CD4-positive, alpha-beta T cell treated with Interleukin-4 for 1 hour (primary cell): ENCODE measurements at places on chromosomes 4 and X.

DNA sequence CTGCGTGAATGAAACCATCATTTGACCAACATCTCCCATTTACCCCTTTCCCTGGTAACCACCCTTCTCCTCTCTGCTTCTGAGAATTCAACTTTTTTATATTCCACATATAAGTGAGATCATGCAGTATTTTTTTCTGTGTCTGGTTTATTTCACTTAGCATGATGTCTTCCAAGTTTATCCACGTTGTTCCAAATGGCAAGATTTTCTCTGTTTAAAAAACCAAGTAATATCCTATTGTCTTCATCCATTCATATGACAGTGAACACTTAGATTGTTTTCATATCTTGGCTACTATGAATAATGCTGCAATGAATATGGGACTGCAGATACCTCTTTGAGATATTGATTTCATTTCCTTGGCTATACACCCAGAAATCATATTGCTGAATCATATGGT is 362.4 kb upstream of the SLC7A11 start:
- no peak for DNase-seq

- no peak for DNase-seq
Measured at GRCh38 chr4:53529025-53529424, 62.3 kb downstream of the LNX1 start.

DNA sequence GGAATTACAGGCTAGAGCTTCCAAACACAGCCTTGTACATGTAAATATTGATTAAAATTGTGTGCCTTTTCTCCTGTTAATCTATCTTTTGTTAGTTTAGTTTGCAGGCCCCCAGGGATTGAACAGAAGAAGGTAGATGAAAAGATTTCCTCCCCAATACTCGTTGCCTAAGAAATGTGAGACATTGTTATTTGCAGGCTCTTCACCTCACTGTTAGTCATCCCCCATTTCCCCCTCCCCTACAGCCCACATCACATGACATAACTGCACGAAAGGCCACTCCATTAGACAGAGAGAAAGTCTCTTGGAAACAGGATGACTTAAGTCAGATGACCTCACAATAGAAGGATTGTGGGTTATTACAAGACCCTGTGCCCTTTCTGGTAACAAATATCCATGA is 13.3 kb upstream of the MID1 start:
- no peak for DNase-seq

- DNase-seq: no peak
Measured at GRCh38 chr4:101183221-101183620, 164.1 kb downstream of the PPP3CA start.

DNA sequence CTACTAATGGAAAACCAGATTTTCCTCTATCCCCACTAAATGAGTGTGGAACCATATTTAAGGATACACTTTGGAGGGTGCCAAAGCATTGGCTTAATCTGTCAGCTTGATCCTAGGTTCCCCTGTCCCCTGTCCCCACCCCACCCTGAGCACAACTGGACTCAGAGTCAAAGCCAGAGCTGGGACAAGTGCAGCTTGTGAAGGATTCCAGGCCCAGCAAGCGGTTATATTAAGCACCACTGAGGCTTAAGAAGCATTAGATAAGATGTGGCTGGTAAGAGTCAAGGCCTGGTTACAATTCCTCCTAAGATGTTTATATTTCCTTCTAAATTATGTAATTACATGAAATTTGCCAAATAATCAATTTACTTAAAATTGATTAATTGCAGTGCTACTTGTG is 350.0 kb upstream of the GATB start:
- DNase-seq: no peak

DNA sequence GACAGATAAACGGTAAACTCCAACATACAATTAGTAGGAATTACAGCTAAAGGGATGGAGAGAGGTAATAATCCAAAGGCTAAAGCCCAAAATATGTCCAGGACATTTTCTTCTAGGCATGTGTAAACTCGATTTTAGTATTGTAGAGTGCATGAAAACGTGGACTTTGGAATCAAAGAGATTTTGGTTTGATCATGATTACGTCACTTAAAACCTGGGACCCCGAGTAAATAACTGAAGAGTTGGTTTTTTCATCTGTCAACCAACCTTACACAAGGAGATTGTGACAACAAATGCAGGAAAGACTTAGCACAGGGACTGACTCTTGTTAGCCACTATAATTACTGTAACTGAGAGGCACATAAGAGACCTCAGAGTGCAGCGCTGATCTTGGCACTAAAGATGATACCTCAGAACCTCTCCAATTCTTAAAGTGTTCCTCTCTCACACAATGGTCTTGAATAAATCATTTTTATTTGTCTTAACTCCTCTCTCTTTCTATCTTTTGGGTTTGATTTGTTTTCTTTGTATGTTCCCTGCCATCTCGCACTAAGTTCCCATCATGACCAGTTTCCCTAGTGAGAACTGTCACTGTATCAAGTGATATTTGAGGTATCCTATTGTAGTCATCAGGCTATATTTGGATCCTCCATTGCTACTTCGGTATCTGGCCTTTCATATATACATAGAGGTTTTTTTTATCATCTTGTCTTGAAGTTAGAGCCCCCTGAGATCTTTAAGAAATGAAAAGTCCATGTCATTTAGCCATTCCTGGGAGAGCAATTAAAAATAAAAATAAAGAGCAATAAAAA is 32.2 kb upstream of the MSL3 start:
- no peak for DNase-seq

GRCh38 chr4:38131371-38132091 is 171.3 kb downstream of the PTTG2 start:
- peak; percentile 83 for DNase-seq

DNA sequence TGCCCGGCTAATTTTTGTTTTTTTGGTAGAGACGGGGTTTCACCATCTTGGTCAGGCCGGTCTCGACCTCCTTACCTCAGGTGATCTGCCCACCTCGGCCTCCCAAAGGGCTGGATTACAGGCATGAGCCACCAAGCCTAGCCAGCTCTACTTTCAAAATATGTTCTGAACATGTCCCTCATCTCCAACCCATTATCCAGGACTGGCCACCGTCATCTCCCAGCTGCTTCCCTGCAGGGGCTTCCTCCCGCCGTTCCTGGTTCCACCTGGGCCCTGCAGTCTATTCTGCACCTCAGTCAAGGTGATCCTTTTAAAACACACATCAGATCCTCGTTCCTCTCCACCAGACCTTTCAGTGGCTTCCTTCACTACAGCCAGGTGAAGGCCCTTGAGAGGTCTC is 80.9 kb upstream of the NKX1-1 start:
- no peak for DNase-seq

- DNase-seq: no peak
Measured at GRCh38 chr4:104129243-104129642, 365.5 kb downstream of the CXXC4 start.

DNA sequence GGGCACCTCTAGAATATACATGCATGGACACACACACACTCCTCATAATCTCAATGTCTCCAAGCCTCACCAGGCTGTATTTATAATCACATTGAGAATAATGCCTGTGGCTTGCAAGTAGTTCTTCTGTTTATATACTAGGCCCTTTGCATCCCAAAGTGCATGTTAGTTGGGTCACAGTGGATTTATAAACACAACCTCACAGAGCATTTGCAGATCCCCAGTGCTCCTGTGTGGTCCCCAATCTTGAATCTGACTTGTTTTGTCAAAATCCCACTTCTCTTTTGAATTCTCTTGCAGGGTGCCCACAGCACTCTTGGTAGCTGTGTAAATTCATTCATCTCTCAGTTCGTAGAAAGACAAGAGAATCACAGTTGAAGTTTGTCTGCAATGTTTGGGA is 49.6 kb upstream of the PROM1 start:
- DNase-seq: no peak

DNA sequence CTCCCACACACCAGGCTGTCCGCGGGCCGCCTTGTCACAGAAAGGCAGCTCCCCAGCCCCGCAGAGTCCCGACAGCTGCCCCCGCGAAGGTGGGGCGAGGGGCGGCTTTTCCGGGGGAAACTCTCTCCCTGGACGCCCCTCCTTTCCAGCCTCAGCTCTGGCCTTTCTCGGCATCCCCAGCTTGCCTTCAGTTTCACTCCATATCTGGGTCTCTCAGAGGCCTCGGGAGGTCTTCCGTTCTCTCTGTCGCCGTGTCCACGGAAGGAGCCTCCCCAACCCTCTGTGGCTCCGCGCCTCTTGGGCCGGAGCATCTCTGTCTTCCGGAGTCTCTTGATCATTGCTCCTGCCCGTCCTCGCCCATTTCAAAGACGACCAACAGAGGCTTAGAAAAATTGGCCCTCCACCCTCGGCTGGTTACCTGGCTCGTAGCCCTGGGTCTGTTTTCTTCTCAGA is 6.1 kb upstream of the MSX1 start:
- DNase-seq: no peak

- DNase-seq: no peak
Measured at GRCh38 chrX:47564438-47565085, 3.6 kb downstream of the ARAF start.

- DNase-seq: no peak
Measured at GRCh38 chrX:13515211-13515930, 54.0 kb upstream of the EGFL6 start.

DNA sequence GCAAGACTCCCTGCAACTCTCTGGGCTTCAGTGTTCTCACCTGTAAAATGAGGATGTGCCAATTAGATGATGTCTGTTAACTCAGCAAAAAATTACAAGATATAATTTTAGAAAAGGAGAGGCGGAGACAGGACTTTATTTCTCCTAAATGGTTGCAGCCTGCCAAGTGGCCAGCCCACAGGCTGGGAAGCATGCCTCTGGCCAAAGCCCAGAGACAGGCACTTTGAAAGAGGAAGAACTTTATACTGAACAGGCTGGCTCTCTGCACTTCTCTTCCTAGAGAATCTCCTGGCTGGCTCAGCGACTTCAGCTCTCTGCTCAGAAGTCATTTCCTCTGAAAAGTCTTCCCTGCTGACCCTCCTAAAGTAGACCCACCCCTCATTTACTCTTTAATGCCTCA is 3.7 kb downstream of the PRDM5 start:
- no peak for DNase-seq

DNA sequence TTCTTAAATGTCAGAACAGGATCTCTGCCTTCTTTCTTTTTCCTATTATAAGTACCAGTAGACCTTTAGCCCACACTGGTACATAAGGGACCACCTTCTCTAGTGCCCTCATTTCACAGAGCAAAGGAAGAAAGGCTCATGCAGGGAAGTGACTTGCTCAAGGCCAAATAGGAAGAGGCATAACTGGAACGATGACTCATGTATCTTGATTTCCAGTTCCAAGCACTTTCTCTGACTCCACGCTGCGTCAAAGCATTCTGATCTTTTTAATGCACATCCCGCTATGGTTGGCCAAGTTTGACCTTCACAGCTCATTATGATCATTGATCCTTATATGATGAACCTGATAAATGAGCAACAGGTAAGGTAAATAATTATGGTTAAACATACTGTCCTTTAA is 542.0 kb downstream of the GBA3 start:
- no peak for DNase-seq

DNA sequence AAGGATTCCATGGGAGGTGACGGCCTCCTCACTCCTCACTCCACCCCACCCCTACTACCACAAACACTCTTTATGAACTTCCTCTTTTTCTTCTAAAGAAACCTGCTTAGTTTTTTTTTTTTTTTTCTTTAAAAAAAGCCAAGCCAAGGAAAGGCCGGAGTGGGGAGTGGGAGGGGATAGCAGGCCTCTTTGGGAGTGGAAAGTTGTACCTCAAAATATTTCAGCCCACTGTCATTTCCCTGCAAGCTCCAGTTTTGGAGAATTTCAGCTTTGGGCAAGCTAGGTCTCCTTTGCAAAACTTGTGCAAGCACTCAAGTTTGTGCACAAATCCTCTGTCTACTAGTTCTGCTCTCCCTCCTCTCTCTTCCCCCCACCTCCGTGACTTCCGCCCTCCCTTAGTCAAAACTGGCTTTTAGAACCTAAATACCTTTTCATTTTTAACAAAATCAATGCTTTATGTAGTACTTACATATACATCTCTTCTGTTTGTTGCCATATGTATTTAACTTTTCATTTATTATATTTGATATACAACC is 512 bp upstream of the ANTXR2 start:
- DNase-seq: peak; percentile 49

DNA sequence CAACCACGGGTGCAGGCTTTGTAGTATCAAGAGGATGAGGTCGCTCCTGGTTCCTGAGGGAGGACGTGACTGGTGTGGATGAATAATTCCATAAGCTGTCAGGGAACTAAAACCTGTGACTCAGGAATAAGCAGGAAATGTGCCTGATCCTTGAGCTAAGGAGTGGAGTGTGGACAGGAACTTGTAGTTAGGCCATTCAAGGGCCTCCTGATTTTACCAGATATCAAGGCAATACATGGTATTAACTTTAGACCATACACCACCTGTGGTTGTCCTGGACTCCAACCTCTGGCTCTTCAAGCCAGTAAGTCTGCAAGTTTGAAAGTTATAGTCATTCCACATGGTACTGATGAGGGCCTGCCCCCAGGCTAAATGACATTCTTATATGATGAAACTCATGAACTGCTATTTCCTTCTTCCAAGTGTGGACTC is 12.1 kb upstream of the ING2 start:
- no peak for DNase-seq

- no peak for DNase-seq
Measured at GRCh38 chr4:86432559-86433134, 72.8 kb upstream of the MAPK10 start.

DNA sequence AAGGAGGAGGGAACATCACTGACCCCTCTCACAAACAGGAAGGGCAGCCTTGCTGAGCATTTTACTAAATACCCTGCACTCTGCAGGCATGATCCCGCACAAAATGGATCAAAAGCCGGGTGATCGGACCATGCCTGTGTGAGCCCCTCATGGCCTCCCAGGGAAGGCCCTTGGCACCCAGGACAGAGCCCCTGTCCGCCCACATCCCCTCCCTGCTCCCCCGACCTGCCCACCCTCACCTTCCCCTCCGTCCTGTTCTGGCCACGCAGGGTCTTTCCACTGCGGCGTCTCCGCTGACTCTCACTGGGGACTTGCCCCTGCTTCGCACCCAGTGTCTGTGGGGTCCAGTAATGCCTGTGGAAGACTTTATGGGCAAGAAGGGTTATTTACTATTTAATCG is 105.0 kb downstream of the HMX1 start:
- no peak for DNase-seq

DNA sequence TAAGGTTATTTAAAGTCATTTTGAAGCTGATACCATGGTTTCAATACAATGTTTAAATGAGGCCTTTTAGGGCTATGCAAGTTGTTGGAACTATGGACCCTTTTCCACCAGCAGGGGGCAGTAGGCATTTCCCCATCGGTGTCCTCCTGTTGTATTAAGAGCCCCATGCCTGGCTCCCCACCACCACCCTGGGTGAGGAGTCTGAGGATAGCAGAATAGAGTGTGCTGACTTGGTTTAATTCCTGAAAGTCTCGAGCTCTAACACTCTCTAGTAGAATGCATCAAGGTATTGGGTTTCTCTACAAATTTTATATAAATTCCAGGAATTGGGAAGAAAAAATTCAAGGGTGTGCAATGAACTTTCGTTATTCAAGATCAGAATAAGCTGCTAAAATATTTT is 234.8 kb upstream of the JADE1 start:
- peak; percentile 59 for DNase-seq
